Caki2 (cell line): ENCODE measurements at places on chromosomes 5 and 9. TPM values are rescaled to one million over a fixed set of nuclear protein-coding genes. Genes with fewer than 3 reads are reported as not detected.

- DNase-seq = peak; percentile 84
Measured at GRCh38 chr9:21711504-21711903, 90.9 kb upstream of the MTAP start.

- no peak for DNase-seq
Measured at GRCh38 chr5:177478711-177479646, 5.5 kb upstream of the DBN1 start.

- DNase-seq = no peak
Measured at GRCh38 chr9:70554881-70555280, 140.4 kb upstream of the KLF9 start.

GRCh38 chr5:69329905-69330489, 2.6 kb downstream of the CCDC125 start:
- peak; percentile 6 for DNase-seq

GRCh38 chr5:44807269-44807668, 1.5 kb upstream of the MRPS30 start:
- DNase-seq = peak; percentile 2

The CTXN3 gene
- not detected in 2 replicates for total RNA-seq

The PCDHGB3 gene
- not detected in 2 replicates for total RNA-seq

The FAM153A gene
- total RNA-seq = not detected in 2 replicates

The CORO2A gene
- 2.0 and 2.3 TPM in 2 replicates for total RNA-seq
